ENCODE measurements at places on chromosomes 6 and 20.

GRCh38 chr6:113293423-113293740 is 563.8 kb upstream of the MARCKS start:
- no peak for DNase-seq

- no peak for DNase-seq
Measured at GRCh38 chr6:122393351-122393896, 6.0 kb upstream of the HSF2 start.

DNA sequence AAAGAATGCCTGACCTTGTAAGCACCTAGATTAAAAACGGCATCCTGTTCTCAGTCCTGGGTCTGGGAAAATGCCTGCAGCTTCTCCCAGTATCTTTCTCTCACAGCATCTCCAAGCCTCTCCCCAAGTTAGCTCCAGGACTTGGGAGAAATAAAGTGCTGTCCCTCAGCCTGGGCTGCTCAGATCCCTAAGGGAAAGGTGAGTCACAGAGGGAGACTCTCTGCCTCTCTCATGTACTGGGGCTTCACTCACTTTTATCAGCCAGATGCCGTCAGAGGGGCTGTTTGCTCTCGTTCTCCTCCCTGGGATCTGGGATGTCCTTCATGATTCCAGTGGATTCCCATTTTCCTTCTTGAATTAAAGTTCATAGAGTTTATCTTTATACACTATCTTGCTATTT is 293.6 kb downstream of the COL12A1 start:
- no peak for DNase-seq

DNA sequence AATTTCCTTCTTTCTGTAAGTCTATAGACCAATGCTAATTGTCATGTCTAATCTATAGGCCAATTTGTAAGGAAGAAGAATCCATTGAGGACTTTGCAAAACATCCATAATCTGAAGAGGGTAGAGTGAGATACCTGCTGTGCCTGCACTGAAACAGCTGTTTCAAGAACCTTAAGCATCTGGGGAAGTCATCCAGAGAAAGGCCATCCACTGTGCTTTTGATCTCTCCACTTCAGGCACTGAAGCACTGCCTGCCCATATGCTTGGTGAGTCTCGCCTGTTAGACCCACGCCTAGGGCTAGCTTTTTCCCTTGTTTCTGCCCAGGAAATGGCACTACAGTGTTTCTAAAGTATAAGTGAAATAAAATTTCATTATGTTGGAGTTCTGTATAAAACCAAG is 921.8 kb upstream of the EPHA7 start:
- DNase-seq: no peak

DNA sequence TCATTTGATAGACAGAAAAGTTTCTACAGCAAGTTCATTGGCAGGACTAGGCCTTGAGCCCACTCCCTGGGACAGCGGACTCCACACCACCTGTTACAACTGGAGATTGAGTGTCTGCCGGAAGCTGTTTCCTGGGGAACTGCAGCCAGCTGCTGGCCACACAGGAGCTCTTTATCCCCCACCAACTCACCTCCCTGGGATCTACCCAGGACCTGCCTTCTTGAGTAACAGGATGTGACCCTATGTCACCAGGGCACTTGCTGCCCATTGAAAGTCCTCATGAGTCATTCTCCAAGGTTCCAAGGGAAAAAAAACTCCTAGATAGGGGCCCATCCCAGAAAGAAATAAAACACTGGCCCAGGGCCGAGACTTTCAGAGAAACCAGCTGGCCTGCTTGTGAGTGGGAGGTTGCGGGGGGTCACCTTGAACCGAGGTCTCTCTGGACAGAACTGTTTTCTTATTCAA is 37.4 kb upstream of the SLC9A8 start:
- DNase-seq: no peak

DNA sequence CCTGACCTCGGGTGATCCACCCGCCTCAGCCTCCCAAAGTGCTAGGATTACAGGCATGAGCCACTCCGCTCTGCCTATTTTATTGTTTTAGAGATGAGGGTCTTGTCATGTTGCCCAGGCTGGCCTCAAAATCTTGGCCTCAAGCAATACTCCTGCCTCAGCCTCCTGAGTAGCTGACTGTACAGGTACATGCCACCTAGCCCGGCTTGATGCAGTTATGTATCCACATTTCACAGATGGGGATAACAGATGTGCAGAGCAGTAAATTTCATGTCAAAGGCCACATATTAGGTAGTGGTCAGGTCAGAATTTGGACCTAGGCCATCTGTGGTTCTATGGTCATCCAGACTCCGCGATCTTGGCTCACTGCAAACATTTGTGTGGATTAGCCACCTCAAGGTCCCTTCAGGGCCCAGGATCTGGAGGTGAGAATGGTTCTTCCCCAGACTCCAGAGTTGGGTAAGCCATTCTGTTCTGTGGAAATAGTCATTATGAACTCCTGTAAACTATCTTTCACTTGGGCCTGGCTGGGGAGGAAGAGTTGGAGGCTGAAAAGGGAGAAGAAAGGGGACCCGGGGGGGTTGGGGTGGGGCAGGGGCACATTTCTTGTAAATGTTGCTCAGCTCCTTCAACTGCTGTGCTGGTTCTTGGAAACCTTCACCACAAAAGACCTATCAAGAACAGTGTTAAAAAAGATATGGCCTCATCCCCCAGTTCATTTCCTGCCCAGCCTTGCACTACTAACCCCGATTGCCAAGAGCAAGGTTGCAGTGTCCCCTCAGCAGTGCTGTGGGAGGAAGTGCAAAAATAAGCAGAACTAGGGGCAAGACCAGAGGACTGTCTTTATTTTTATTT is 13.0 kb downstream of the PIM1 start:
- no peak for DNase-seq

DNA sequence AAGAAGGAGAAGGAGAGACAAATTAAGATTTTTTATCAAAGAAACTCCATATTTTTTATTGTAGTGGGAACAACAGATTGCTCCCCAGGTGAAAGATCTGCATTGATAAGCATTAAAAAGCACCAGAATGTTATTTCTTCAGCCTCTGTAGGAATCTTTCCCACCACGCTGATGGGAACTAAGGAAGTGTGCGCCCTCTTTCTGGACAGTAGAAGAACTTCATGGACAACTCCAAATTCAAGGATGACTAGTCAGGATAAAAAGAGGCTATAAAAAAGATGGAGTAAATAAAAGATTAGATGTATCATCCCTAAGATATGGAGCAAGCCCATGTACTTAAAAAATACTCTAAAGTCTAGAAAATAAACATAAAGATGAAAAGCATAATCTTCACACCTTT is 45.8 kb upstream of the PAK5 start:
- DNase-seq: no peak

- no peak for DNase-seq
Measured at GRCh38 chr20:10848810-10849370, 175.1 kb upstream of the JAG1 start.

GRCh38 chr20:47346172-47346571 is 10.3 kb downstream of the ZMYND8 start:
- no peak for DNase-seq

DNA sequence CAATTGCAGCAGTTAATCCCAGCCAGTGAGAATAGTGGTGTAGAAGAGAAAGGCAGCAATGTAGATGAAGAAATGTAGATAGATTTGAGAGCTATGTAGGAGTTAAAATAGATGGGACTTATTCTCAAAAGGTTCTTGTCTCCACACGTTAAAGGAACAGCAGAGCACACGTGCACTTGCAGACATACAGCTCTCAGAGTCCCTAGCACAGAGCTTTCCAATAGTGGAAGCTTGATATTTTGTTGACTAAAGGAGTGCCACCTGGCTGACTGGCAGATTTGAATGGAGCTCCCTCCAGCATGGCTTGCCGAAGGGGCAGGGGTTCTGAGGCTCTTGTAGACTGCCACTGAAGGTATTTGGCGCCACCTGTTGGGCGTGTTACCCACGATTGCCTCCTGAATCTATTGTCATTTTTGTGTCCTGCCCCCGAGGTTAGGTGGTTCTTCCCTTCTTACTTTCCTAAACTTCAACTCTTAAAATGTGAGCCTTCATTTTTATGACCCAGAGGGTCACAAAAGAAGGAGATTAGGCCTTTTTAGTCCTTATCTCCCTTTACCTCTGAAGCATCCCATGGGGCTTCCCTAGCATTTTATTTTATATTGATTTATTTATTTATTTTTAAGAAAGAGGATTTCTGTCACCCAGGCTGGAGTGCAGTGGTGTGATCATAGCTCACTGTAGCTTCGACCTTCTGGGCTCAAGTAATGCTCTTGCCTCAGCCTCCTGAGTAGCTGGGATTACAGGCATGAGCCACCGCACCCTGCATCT is 16.4 kb downstream of the BRD2 start:
- DNase-seq: peak; percentile 100

DNA sequence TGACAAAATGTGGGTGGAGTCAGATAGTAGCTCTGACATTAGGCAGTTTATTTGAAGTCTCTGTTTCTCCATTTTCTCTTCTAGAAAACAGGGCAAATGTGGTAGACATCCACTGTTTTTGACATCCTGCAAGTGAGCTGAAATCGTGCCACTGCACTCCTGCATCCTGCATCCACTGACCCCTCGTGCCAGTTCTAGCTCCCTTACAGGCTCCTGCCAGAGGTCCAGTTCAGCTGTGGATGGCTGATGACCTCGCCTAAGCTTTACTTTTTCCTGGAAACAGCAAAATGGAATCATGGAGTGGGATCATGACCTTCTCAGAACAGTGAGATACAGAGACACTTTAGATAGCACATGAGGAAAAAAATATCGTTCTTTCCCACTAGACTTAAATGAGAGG is 58.5 kb downstream of the TULP4 start:
- no peak for DNase-seq

DNA sequence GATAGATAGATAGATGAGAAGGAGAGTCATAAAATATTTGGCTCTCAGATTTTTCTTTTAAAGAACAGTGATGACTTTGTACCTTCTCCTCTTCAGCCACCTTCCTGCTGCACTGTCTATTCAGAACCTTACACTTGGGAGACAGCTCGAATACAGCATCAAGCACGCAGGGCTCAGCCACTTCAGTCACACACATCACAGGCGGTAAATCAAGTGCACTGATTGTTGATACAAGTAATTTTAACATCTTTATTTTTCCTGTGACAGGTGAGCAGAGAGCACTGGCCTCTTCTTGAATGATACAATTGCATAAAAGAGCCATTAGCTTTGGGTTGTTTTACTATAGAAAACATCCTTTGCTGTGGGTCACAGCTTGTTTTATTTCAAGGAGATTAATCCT is 1118.5 kb upstream of the EYS start:
- DNase-seq: no peak

- DNase-seq: no peak
Measured at GRCh38 chr6:131183427-131184095, 48.3 kb downstream of the AKAP7 start.

DNA sequence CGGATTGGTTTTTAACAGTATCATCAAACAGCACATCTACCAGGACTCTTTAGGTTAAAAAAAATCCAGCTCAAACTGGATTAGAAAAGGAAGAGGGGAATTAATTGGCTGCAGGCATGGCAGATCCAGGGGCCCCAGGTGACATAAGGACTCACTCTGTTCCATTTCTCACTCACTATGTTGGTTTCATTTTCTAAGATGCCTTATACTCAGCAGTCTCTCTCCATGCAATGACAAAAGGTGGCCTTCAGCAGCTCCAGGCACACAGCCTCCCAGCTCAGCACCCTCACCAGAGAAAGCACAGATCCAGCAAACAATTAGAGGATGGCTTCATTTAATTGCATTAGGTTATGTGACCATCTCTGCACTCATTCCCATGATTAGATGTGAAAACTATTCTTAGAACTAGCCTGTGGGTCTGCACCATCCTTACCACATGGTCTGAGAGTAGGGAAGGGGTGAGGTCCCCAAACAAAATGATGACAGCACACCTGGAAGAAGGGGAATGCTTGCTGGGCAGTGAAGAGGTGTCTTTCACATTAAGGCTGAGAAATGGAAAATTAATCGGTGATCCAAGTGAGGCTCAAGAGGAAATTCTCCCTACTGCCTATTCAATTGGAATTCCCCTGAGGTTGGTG is 243.1 kb downstream of the CDH26 start:
- DNase-seq: no peak

DNA sequence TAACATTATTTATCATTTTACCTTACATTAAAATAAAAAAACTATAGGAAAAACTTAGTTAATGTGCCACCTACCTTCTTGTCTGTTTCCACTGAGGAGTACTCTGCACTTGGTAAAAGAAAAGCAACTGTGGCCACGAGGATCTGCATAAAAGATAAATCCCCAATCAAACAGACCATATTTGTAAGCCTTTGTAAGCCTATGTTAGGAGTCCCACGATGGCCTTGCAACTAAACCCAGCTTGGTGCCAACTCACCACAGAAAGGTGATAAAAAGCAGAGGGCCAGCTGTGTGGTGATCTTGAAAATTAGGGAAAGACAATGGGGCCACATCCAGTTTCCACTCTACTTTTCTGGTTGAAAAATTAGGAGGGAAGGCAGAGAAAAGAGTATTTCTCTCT is 156.9 kb downstream of the INSM1 start:
- DNase-seq: no peak

GRCh38 chr20:21436205-21436604 is 38.9 kb upstream of the NKX2-4 start:
- no peak for DNase-seq

DNA sequence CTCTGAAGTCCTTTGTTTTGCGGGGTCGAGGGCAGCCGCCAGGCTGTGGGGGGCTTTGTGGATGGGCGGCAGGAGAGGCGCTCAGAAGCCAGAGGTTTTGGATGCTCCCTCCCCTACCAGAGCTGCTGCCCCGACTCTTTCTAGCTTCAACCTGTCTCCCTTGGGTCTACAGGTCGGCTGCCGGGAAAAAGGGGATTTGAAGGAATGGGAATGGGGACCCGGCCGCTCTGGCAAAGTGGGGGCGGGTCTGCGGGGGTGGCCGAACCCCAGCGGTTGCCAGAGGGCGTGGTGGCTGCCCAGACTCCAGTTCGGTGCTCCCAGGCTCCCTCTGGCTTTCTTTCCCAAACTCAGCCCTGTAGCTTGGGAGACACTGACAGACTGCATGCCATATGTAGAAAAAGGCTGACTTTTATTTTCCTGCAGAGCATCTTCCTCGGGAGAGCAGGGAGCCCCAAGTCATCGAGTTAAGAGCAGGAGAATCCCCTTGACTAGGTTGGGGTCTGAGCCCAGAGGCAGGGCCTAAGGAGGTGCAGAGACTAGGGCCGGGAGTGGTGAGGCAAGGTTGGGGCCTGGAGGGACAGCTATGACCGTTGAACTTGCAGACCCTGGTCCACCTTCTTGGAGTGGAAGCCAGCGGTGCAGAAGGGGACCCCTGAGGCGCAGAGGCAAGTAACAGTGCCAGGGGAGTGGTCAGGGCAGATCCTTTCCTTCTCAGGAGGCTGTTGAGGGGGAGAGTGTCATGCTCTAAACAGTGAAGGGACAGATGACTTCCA is 1.4 kb upstream of the PPP1R18 start:
- DNase-seq: no peak

DNA sequence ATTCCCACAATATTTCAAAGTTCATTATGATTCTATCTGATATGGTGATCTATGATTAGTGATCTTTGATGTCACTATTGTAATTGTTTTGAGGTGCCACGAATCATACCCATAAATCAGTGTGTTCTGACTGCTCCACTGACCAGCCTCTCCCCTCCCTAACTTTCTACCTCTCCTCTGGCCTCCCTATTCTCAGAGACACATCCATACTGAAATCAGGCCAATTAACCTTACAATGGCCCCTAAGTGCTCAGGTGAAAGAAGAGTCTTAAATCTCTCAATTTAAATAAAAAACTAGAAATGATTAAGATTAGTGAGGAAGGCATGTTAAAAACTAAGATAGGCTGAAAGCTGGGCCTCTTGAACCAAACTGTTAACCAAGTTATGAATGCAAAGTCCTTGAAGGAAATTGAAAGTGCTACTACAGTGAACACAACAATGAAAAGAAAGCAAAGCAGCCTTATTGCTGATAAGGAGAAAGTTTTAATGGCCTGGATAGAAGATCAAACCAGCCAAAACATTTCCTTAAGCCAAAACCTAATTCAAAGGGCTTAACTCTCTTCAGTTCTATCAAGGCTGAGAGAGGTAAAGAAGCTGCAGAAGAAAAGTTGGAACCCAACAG is 196.9 kb upstream of the SHLD1 start:
- DNase-seq: no peak
